MG63 (cell line): ENCODE measurements at places on chromosomes 2 and 18.

- DNase-seq, result peak; percentile 51
These were observed 516 bp downstream of the EIF2AK2 start for GRCh38 chr2:37156071-37156856.

DNA sequence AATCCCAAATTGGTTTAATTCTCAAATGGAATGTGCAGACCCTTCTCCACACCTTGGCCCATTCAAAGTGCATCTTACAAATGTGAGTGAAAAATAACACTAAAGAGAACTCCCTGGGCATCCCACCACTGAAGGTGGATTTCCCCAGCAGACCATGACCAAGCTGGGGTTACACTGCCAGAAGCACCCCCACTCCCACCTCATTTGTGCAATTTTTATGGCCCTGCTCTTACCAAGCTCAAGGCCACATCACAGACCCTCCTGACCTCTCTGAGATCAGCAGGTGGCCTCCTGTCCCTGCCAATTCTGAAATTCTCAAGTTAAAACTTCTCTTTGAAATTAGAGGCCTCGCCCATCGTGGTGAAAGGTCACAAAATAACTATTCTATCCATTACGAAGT, 21.6 kb downstream of the SIGLEC15 start:
- no peak for DNase-seq

DNA sequence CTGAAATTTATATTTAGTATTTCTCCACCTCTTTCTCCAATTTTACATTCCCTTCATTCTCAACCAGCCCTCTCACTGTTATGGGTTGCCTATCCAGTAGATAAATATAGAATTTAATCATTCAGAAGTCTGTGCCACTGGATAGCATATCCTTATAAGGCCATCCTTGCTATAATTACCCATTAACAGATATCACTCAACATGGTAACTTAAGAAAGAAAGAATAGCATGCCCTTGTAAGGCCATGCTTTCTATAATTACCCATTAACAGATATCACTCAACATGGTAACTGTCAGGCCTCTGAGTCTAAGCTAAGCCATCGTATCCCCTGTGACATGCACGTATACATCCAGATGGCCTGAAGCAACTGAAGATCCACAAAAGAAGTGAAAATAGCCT, 1137.4 kb upstream of the FAM98A start:
- no peak for DNase-seq

DNA sequence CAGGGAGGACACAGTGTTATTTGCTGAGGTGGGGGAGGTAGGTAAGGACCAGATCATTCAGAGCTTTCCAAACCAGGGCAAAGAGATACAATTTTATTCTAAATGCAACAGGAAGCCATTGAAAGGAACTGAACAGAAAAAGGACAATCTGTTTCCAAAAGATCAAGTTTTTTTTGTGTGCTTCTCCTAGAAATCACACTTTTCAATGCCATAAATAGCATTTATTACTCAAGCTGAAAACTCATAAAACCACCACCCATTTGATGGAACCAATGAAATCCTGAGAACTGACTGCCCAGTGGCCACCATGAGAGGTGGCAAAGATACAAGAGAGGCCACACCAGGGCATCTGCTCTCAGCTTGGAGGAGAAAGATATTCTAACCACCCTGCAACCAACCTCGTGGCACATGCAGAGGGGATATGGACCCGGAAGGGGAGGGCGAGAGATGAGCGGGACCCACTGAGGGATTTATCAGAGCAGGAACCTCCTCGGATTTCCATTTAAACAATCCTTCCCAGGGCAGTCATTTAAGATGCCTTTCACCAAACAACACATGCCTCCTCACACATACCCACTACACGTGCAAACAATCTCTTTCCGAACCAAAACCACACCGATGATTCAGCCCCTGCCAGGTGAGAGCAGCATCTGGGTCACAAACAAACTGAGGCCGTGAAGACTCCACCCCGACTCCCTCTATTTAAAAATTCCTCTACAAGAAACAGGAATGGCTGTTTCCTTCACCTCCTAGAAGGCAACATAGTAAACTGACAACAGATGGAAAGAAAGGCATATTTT, 8.8 kb downstream of the CYB5A start:
- no peak for DNase-seq

GRCh38 chr2:105890111-105890510, 145.4 kb downstream of the NCK2 start:
- no peak for DNase-seq

GRCh38 chr2:216575465-216575864, 57.8 kb upstream of the IGFBP2 start:
- DNase-seq, result no peak

- DNase-seq, result no peak
These were observed 29.2 kb upstream of the UXS1 start for GRCh38 chr2:106223347-106223746.

DNA sequence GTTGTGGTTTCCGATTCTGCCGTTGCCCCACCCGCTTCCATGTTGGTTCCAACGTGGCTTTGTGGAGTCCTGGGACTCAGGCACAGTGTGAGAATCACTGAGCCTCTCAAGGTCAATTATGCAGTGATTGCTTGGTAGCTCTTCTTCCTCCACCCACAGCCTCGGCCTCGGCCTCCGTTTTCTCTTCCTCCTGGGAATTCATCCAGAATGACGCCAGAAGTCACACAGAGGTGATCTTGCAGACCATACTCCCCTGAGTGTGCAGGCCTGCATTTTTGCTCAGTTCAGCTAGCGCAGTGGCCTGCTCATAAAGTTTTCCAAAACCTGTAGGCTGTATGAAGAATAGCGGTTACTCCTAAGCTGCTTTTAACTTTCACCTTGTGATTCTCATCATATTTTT, 273.3 kb downstream of the GBX2 start:
- no peak for DNase-seq

- DNase-seq, result no peak
These were observed 334.7 kb upstream of the CELF4 start for GRCh38 chr18:37900326-37900725.

DNA sequence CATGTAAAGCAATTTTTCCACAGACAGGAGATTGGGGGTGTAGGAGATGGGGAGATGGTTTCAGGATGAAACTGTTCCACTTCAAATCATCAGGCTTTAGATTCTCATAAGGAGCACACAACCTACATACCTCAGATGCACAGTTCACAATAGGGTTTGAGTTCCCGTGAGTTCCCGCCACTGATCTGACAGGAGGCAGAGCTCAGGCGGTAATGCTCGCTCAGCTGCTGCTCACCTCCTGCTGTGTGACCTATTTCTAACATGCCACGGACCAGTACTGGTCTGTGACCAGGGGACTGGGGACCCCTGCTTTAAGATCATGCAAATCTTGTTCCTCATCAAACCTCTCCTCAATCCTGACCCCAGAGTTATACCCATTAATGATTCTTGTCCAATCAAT, 70.1 kb downstream of the RPE start:
- DNase-seq, result no peak

DNA sequence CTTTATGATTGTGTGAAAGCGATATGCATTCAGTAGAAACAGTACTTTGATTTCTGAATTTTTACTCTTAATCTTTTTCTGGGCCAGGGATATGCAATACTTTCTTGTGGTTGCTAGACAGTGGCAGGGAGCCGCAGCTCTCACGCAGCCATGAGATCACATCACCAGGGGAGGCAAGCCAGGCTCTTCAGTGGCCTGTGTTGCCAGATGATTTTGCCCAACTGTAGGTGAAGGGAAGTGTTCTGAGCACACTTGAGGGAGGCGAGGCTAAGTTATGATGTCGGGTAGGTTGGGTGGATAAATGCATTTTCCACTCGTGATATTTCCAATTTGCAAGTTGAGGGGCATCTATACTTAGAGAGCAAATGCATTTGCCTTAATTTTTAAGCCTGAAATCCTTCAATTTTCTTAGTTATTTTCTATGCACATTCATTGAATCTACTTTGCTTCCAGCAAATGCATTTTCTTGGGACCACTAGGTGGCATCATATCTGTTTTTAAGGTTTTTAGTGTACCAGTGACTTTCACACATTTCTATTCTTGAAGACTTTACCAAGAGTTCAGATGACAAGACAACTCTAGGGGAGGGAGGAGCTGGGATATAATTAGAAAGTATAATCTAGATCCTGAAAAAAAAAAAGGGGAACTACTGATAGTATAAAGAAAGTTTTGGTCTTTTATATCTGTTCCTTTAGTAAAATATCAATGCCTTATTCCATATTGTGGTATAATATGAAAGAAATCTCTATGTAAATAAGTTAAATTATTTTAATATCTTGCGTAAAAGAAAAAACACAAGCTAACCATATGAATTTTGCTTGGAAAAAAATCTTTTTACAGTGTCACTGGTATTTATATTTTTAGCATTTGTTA, 643.3 kb downstream of the SOCS6 start:
- DNase-seq, result peak; percentile 1

DNA sequence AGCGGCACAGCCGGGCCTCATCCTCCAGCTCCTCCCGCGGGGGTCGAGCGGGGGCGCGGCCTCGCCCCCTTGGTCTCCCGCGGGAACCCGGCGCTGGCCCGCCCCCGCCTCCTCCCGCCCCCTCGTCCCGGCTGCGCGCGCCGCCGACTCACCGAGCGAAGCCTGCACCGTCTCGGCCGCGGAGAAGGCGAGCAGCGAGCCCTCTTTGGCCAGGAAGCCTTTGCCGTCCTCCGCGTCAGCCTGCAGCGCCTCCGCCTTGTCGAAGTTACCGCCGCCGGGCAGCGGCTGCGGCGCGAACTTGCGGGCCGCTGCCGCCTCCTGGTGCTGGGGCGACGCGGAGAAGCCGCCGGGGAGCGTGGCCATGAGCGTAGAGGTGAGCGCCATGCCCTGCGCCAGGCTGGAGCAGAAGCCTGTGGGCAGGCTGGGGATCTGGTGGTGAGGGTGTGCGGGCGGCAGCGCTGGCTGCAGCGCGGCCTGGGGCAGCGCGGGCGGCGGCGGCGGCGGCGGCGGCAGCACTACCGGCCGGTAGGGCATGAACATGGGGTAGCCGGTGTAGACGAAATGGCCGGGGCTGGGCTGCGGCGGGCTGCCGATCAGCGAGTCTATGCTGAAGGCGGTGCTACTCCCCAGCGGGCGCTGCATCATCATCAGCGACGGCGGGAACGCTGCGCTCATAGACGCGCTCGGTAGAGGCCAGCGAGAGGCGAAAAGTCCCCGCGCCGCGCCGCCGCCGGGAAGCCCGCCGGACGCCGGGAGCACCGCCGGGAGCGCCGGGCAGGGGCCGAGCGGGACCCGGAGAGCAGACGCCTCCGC, 683 bp downstream of the GBX2 start:
- DNase-seq, result peak; percentile 58

DNA sequence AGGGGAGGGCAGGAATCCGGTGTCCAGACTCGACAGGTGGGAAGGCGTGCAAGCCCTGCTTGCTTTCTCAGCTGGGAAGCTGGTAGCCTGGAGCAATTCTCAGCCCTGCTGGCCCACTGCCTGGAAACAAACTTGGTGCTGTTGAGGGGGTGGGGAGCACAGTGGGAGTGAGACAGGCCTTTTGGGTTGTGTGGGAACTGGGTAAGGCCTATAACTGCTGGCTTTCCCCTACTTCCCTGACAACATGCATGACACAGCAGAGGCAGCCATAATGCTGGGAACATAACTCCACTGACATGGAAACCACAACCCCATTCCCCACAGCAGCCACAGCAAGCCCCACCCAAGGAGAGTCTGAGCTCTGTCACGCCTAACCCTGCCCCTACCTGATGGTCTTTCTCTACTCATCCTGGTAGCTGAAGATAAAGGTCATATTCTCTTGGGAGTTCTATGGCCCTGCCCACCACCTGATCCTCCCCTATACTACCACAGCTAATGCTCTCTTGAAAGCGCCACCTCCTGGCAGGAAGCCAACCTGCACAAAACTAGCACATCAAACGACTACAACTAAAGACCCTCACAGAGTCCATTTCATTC, 122.9 kb upstream of the ACVR1C start:
- DNase-seq, result no peak

- DNase-seq, result no peak
These were observed 250.7 kb downstream of the KLHL29 start for GRCh38 chr2:23635442-23636340.

GRCh38 chr2:239870863-239871262, 154.3 kb downstream of the NDUFA10 start:
- DNase-seq, result no peak

GRCh38 chr18:9437672-9438071, 37.6 kb upstream of the RALBP1 start:
- no peak for DNase-seq

GRCh38 chr18:6509832-6510231, 95.1 kb upstream of the L3MBTL4 start:
- DNase-seq, result no peak

- DNase-seq, result no peak
These were observed 32.8 kb upstream of the ACKR3 start for GRCh38 chr2:236536727-236537398.
